ENCODE measurements at places on chromosomes 11 and 22. TPM values are rescaled to one million over a fixed set of nuclear protein-coding genes. Genes with fewer than 3 reads are reported as not detected.

Gene VPREB1
- not detected for total RNA-seq

Gene LTO1
- total RNA-seq, result 15.7 TPM

Gene PDGFB
- 13.7 TPM for total RNA-seq

Gene KCTD14
- 1.1 TPM for total RNA-seq

Gene SAA4
- total RNA-seq, result not detected

Gene SYVN1
- total RNA-seq, result 19.7 TPM

Gene ASCL2
- total RNA-seq, result not detected

Gene APOL5
- total RNA-seq, result not detected

Gene GALNT18
- 1.2 TPM for total RNA-seq

Gene SLC22A6
- total RNA-seq, result not detected

Gene ZC3H7B
- 39.3 TPM for total RNA-seq

Gene CDHR5
- not detected for total RNA-seq

Gene DNAL4
- total RNA-seq, result 19.4 TPM

Gene DUSP8
- total RNA-seq, result not detected

Gene PLA2G3
- total RNA-seq, result not detected

Gene NEFH
- total RNA-seq, result 0.08 TPM

Gene RFPL1
- not detected for total RNA-seq

Gene LSP1
- 25.2 TPM for total RNA-seq

Gene ISX
- not detected for total RNA-seq

Gene ALX4
- not detected for total RNA-seq

Gene CNIH2
- total RNA-seq, result not detected

Gene CHRM4
- total RNA-seq, result 0.08 TPM

Gene OR4C16
- total RNA-seq, result not detected

Gene NRGN
- 0.30 TPM for total RNA-seq

Gene LRRC51
- 9.5 TPM for total RNA-seq

Gene XKR3
- not detected for total RNA-seq

Gene C11orf86
- not detected for total RNA-seq

Gene OR10V1
- total RNA-seq, result not detected

Gene HBE1
- total RNA-seq, result not detected

Gene SLC7A4
- 0.23 TPM for total RNA-seq

Gene TYR
- not detected for total RNA-seq

Gene CCDC15
- 0.23 TPM for total RNA-seq

Gene KBTBD4
- total RNA-seq, result 17.9 TPM

Gene BTG4
- total RNA-seq, result not detected

Gene PDE2A
- total RNA-seq, result 2.6 TPM

Gene GGTLC2
- not detected for total RNA-seq

Gene FGF3
- not detected for total RNA-seq

Gene HBG1
- total RNA-seq, result not detected

Gene CCDC157
- 0.59 TPM for total RNA-seq

Gene EIF3D
- 403 TPM for total RNA-seq
